Fibroblast of lung (primary cell): ENCODE measurements at places on chromosomes 1 and 21. TPM values are rescaled to one million over a fixed set of nuclear protein-coding genes. Genes with fewer than 3 reads are reported as not detected.

Gene RERE
- total RNA-seq: 45.7 and 51.0 TPM in 2 replicates

Gene DIRAS3
- 1.5 and 1.8 TPM in 2 replicates for total RNA-seq

Gene ETS2
- 70.4 and 77.3 TPM in 2 replicates for total RNA-seq

Gene PHLDA3
- total RNA-seq: 138 and 141 TPM in 2 replicates

Gene B3GALT2
- total RNA-seq: under 0.01 and 1.3 TPM in 2 replicates

Gene ENAH
- total RNA-seq: 85.0 and 93.7 TPM in 2 replicates

Gene FUCA1
- total RNA-seq: 8.7 and 9.7 TPM in 2 replicates

Gene FNDC5
- total RNA-seq: 0.33 and 1.0 TPM in 2 replicates

Gene FAM43B
- total RNA-seq: under 0.01 TPM in 1 of 2 replicates, not detected in the other

Gene CD34
- under 0.01 and 0.26 TPM in 2 replicates for total RNA-seq

Gene LIPI
- total RNA-seq: not detected in 2 replicates

Gene ANGPTL3
- total RNA-seq: not detected in 2 replicates

Gene OR2T33
- not detected in 2 replicates for total RNA-seq

Gene FBXO2
- 2.3 and 2.6 TPM in 2 replicates for total RNA-seq

Gene RIMKLA
- total RNA-seq: under 0.01 TPM in 2 replicates

Gene CHAF1B
- total RNA-seq: 0.99 and 1.0 TPM in 2 replicates

Gene C1orf87
- total RNA-seq: under 0.01 and 0.50 TPM in 2 replicates

Gene NBPF8
- 14.1 and 18.8 TPM in 2 replicates for total RNA-seq

Gene RCOR3
- total RNA-seq: 17.5 and 24.9 TPM in 2 replicates

Gene FAM177B
- total RNA-seq: not detected in 2 replicates

Gene C1QC
- total RNA-seq: not detected in 2 replicates

Gene XCL2
- total RNA-seq: not detected in 2 replicates

Gene IBA57
- total RNA-seq: 3.6 and 3.8 TPM in 2 replicates

Gene LCE1A
- total RNA-seq: not detected in 2 replicates

Gene INSRR
- total RNA-seq: not detected in 2 replicates

Gene CELA2B
- total RNA-seq: not detected in 2 replicates

Gene MROH9
- 0.26 TPM in 1 of 2 replicates, not detected in the other for total RNA-seq

Gene NBL1
- 103 and 180 TPM in 2 replicates for total RNA-seq

Gene IQGAP3
- 1.3 and 16.0 TPM in 2 replicates for total RNA-seq

Gene RASAL2
- 6.4 and 11.9 TPM in 2 replicates for total RNA-seq

Gene ADAMTS5
- 3.9 and 4.3 TPM in 2 replicates for total RNA-seq

Gene CHODL
- total RNA-seq: under 0.01 and 0.17 TPM in 2 replicates

Gene S100A2
- total RNA-seq: 1.5 and 3.6 TPM in 2 replicates

Gene GRIK1
- not detected in 2 replicates for total RNA-seq

Gene IVL
- total RNA-seq: not detected in 2 replicates

Gene TRIM17
- 0.17 and 0.26 TPM in 2 replicates for total RNA-seq

Gene ISG15
- total RNA-seq: 74.7 and 93.3 TPM in 2 replicates

Gene RUNX3
- 0.26 and 0.66 TPM in 2 replicates for total RNA-seq

Gene MNDA
- total RNA-seq: not detected in 2 replicates

Gene SPTA1
- total RNA-seq: under 0.01 and 0.17 TPM in 2 replicates

Gene OPTC
- total RNA-seq: not detected in 2 replicates

Gene ESRRG
- total RNA-seq: 0.51 and 0.83 TPM in 2 replicates

Gene CYP4Z1
- not detected in 2 replicates for total RNA-seq

Gene NOS1AP
- total RNA-seq: under 0.01 and 0.17 TPM in 2 replicates

Gene CCDC17
- total RNA-seq: 0.51 and 0.99 TPM in 2 replicates

Gene CASQ1
- 0.17 and 0.26 TPM in 2 replicates for total RNA-seq

Gene LCE1C
- total RNA-seq: not detected in 2 replicates

Gene ARHGEF16
- total RNA-seq: under 0.01 and 0.17 TPM in 2 replicates

Gene SLC1A7
- total RNA-seq: 0.26 and 0.33 TPM in 2 replicates

Gene CRYAA
- not detected in 2 replicates for total RNA-seq

Gene CYP4A11
- not detected in 2 replicates for total RNA-seq

Gene AMY1A
- not detected in 2 replicates for total RNA-seq

Gene PDC
- total RNA-seq: not detected in 2 replicates

Gene FBLIM1
- total RNA-seq: 17.3 and 27.7 TPM in 2 replicates

Gene FCER1A
- not detected in 2 replicates for total RNA-seq

Gene EFNA3
- total RNA-seq: 0.33 and 0.51 TPM in 2 replicates

Gene GBP7
- not detected in 2 replicates for total RNA-seq

Gene PIGV
- total RNA-seq: 17.2 and 29.6 TPM in 2 replicates

Gene ANKRD34A
- 0.26 and 1.2 TPM in 2 replicates for total RNA-seq
